ENCODE measurements at places on chromosomes 2 and 18. TPM values are rescaled to one million over a fixed set of nuclear protein-coding genes. Genes with fewer than 3 reads are reported as not detected.
A peak's percentile ranks its signal among the peaks of the same experiment; 100 is the strongest.

- H3K36me3 ChIP-seq: peaks cover 53% of the 10 kb centered on the region
- H3K27ac ChIP-seq: no peak overlapping the region
- H3K4me3 ChIP-seq: no peak overlapping the region
- no peaks in the 10 kb centered on the region for H3K4me1 ChIP-seq
Observed at GRCh38 chr18:80044072-80044471, 9.8 kb downstream of the RBFA start.

- H3K36me3 ChIP-seq: peaks cover 40% of the 10 kb centered on the region
- no peaks in the 10 kb centered on the region for H3K27me3 ChIP-seq
- H3K4me1 ChIP-seq: peaks cover 32% of the 10 kb centered on the region
Observed at GRCh38 chr2:127485051-127485693, 41.1 kb downstream of the IWS1 start.

DNA sequence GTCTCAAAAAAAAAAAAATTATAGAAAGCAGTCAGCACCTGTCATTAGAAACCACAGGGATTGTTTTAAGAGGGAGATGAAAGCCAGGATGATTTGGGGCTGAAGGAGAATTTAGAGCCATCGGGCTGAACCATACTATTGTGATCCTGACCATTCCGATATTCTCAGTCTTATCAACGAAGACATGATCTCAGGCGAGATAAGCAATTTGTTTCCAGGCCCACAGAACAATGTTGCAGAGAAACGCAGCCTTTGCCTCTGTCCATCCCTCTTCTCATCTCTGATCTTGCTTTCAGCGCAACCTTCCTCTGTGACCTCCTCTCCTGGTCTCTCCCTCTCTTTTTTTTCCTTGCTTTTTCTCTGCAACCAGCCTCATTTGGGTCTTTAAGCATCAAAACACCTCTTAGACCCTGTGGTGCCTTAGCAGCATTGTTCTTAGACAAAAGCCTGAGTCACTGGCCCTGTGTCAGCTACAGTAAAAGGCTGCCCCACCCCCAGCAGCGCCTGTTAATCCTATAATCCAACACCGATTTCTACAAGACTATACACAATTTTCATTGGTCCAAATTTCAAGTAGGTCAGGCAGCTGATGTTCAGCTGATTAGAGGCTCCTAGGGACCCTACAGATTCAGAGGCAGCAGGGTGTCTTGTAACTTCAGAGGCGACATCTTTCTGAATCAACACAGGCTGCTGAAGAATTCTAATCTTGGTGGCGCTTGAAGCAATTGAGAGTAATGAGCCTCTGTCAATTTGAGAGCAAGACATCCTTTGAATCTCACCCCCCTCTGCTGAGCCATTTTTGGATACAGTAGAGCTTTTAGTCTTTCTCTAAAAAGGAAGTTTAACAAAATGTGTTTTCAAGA, 206.0 kb downstream of the NCK2 start:
- H3K27ac ChIP-seq: peak overlapping the region; percentile 46
- H3K27me3 ChIP-seq: no peaks in the 10 kb centered on the region
- peaks cover 42% of the 10 kb centered on the region for H3K4me1 ChIP-seq
- DNase-seq: peak; percentile 54

The RGPD4 gene
- total RNA-seq: not detected

The ZBTB7C gene
- total RNA-seq: not detected

- peaks cover under 1% of the 10 kb centered on the region for H3K4me1 ChIP-seq
- DNase-seq: no peak
Observed at GRCh38 chr2:64976276-64976675, 12.9 kb upstream of the SLC1A4 start.

The DTNA gene
- 0.40 TPM for total RNA-seq

DNA sequence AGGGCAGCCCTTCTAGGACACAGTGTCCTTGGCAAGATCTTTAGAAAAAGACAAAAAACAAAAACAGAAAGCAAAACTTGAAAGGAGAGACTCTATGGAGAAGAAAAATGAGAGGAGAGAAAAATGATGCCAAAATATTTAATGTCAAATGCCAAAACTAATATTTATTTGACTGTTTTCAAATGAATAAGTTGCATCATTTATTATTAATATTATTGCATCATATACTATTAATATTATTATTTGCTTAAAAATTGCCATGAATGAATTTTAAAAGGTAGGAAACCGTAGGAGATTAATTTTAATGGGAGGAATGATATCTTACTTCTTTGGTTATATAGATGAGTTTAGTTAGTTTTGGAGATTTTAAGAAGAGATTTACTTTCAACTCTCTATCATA, 144.3 kb downstream of the DAW1 start:
- H3K27me3 ChIP-seq: no peaks in the 10 kb centered on the region
- H3K36me3 ChIP-seq: no peaks in the 10 kb centered on the region
- no peaks in the 10 kb centered on the region for H3K4me1 ChIP-seq
- no peak for DNase-seq
- H3K4me3 ChIP-seq: no peak overlapping the region

DNA sequence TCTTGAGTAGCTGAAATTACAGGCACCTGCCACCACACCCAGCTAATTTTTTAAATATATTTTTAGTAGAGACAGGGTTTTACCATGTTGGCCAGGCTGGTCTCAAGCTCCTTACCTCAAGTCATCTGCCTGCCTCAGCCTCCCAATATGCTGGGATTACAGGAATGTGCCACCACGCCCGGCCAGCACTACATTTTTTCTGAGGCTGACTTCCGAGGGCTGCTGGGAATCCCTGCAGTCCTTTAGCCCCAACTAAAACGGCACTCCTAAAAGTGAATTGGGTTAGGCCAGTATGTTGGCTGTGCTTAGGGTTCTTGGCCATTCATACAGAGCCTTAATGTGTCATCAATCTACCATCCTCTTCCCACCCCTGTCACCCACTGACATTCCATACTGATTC, 375.4 kb downstream of the DCC start:
- no peaks in the 10 kb centered on the region for H3K36me3 ChIP-seq
- H3K27ac ChIP-seq: no peak overlapping the region
- H3K4me3 ChIP-seq: no peak overlapping the region
- no peaks in the 10 kb centered on the region for H3K4me1 ChIP-seq
- no peaks in the 10 kb centered on the region for H3K27me3 ChIP-seq
- DNase-seq: no peak

The LMAN1 gene
- 140 TPM for total RNA-seq

DNA sequence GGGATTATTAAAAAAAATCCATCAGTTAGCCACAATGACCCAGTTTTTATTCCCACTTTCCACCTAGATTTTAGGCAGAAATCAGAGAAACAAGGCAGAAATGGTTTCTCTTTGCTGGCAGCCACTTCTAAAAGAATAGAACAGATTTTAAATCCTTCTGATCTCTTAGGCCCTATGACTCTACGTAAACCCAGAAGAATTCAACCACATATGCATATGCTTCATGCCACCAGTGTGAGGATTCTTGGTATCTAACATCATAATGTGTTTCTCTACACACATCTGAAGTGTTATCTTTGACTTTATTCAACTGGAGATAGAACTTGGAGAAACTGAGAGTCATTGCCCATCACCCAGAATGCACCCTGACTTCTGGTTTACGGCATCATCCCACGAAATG, 128.7 kb upstream of the TANK start:
- peaks cover 5% of the 10 kb centered on the region for H3K4me1 ChIP-seq
- DNase-seq: no peak
- no peak overlapping the region for H3K27ac ChIP-seq
- H3K27me3 ChIP-seq: peaks cover 1% of the 10 kb centered on the region

DNA sequence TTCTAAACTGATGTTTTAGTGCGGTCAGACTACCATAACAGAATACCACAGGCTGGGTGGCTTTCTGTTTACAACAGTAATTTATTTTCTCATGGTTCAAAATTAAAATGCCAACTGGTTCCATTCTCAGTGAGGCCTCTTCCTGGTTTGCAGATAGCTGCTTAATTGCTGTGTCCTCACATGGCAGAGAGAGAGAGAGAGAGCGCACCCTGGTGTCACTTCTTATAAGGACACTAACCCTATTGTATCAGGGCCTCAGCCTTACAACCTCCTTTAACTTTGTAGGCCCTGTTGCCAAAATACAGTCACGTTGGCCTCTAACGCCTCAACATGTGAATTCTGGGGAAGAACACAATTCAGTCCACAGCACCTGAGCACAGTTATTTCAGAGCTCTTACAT, 37.5 kb upstream of the ZNF385B start:
- H3K27ac ChIP-seq: no peak overlapping the region
- H3K4me1 ChIP-seq: no peaks in the 10 kb centered on the region
- peaks cover 2% of the 10 kb centered on the region for H3K27me3 ChIP-seq
- H3K4me3 ChIP-seq: no peak overlapping the region
- DNase-seq: peak; percentile 49
- no peaks in the 10 kb centered on the region for H3K36me3 ChIP-seq

DNA sequence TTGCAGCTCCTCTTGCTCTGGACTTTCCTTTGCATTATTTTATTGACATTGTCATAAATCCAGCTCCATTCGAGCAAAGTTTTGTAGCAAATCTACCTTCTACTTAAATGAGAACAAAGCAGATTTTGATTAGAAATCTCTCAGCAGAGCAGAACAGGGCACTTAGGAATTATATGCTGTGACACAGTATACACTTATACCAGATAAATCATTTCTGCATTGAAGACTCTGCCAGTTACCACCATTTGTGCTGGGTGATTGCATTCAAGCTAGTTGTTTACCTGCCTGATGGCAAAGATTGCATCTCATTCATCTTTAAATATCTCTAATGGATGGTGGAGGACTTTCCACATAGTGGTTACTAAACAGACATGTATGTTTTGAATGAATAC, 441.7 kb upstream of the HNMT start:
- H3K36me3 ChIP-seq: no peaks in the 10 kb centered on the region
- no peaks in the 10 kb centered on the region for H3K27me3 ChIP-seq
- H3K4me3 ChIP-seq: no peak overlapping the region
- no peak for DNase-seq
- H3K4me1 ChIP-seq: no peaks in the 10 kb centered on the region
- no peak overlapping the region for H3K27ac ChIP-seq

The EN1 gene
- not detected for total RNA-seq

- no peaks in the 10 kb centered on the region for H3K27me3 ChIP-seq
- peaks cover 25% of the 10 kb centered on the region for H3K36me3 ChIP-seq
- H3K4me3 ChIP-seq: peak overlapping the region; percentile 63
Observed at GRCh38 chr2:84938194-84938879, 32.6 kb upstream of the KCMF1 start.

- no peaks in the 10 kb centered on the region for H3K27me3 ChIP-seq
- no peak for DNase-seq
- H3K4me1 ChIP-seq: no peaks in the 10 kb centered on the region
- H3K27ac ChIP-seq: no peak overlapping the region
- no peak overlapping the region for H3K4me3 ChIP-seq
Observed at GRCh38 chr18:32735781-32736180, 37.0 kb downstream of the KLHL14 start.

DNA sequence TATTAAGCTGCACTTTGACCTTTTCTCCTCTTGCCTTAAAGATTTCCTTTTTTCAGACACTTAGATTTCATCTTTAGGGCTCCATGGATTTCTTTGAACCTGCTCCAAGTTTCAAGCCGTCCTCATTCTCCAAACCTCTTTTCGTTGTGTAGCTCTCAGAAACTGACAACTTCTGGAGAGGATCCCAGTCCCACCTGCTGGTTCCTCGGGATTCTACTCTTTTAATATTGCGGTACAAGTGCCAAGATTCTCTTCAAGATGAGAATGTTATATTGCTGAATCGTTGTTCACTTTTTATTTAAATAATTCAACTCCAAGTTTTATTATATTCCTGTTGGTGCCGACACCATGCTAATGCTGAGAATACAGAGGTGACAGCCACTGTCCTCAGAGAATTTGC, 141.1 kb downstream of the CDH20 start:
- H3K4me3 ChIP-seq: no peak overlapping the region
- H3K4me1 ChIP-seq: no peaks in the 10 kb centered on the region
- no peak overlapping the region for H3K27ac ChIP-seq
- no peaks in the 10 kb centered on the region for H3K27me3 ChIP-seq

DNA sequence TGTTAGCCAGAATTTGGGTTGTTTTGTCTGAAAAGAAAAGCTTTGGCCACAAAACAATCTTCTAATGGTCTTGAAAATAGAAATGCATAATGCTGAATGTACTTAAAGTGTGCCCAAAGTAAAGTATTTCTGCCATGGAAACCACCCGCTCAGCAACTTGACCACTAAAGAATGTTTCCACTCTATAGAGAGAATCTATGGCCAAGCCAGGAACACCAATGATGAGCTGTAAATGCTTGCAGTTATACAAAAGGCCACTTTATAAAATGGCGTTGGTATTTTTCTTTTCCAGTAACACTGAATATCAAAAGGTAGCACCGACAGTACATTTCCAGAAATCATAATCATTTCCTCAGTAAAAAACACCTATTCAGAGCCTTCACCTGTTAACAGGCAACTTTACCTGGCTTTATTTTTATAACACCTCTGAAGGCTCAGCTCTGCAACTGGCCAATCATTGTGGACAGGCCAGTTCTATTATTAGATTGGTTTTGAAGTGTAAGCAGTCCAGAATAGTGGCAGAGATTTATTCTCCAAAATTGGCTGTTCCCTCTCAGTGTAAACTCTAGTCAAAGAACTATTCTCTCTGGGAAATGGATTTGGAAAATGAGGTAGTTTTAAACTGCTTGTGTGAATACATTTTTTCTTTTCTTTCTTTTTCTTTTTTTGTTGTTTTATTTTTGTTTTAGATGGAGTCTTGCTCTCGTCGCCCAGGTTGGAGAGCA, 36.1 kb downstream of the SLC40A1 start:
- no peaks in the 10 kb centered on the region for H3K36me3 ChIP-seq
- no peak for DNase-seq
- H3K4me3 ChIP-seq: no peak overlapping the region
- no peaks in the 10 kb centered on the region for H3K4me1 ChIP-seq
- H3K27me3 ChIP-seq: no peaks in the 10 kb centered on the region
- H3K27ac ChIP-seq: no peak overlapping the region

DNA sequence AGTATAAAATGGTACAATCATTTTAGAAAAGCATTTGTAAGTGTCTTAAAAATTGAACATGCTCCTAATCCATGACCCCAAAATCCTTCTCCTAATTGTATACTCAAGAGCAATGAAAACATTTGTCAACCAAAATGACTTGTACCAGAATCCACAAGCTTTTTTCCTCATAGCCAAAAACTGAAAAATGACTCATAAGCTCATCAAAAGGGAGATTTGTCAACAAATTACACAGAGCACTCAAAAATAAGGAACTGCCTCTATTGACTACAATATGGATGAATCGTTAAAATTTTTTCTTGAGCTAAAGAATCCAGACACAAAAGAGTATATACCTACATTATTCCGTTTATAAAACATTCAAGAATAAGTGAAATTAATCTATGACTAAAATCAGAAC, 544.8 kb downstream of the ARHGAP15 start:
- no peaks in the 10 kb centered on the region for H3K27me3 ChIP-seq
- H3K36me3 ChIP-seq: peaks cover 31% of the 10 kb centered on the region
- H3K4me3 ChIP-seq: no peak overlapping the region
- peaks cover 23% of the 10 kb centered on the region for H3K4me1 ChIP-seq
- no peak for DNase-seq
- peak overlapping the region; percentile 35 for H3K27ac ChIP-seq

GRCh38 chr18:49944663-49945062, 131.3 kb upstream of the ACAA2 start:
- no peak overlapping the region for H3K27ac ChIP-seq
- H3K36me3 ChIP-seq: no peaks in the 10 kb centered on the region
- H3K4me1 ChIP-seq: peaks cover 3% of the 10 kb centered on the region
- no peaks in the 10 kb centered on the region for H3K27me3 ChIP-seq

GRCh38 chr18:44841221-44841620, 160.5 kb downstream of the SETBP1 start:
- H3K4me1 ChIP-seq: peaks cover 10% of the 10 kb centered on the region
- DNase-seq: no peak
- H3K27ac ChIP-seq: no peak overlapping the region
- no peaks in the 10 kb centered on the region for H3K27me3 ChIP-seq
- no peaks in the 10 kb centered on the region for H3K36me3 ChIP-seq

- H3K36me3 ChIP-seq: no peaks in the 10 kb centered on the region
- H3K4me3 ChIP-seq: no peak overlapping the region
- H3K27me3 ChIP-seq: no peaks in the 10 kb centered on the region
- DNase-seq: no peak
- no peaks in the 10 kb centered on the region for H3K4me1 ChIP-seq
Observed at GRCh38 chr2:46002947-46003346, 294.3 kb upstream of the EPAS1 start.
